NCI-H2081 treated with DMSO at 0.1 percent for 48 hours (cell line): ENCODE measurements at places on chromosomes 3 and 15.

GRCh38 chr15:60618206-60618605 lies 139.3 kb upstream of the ICE2 start:
- DNase-seq = no peak

- no peak for DNase-seq
These were observed 33.8 kb downstream of the PDCD10 start for GRCh38 chr3:167700926-167701325.

DNA sequence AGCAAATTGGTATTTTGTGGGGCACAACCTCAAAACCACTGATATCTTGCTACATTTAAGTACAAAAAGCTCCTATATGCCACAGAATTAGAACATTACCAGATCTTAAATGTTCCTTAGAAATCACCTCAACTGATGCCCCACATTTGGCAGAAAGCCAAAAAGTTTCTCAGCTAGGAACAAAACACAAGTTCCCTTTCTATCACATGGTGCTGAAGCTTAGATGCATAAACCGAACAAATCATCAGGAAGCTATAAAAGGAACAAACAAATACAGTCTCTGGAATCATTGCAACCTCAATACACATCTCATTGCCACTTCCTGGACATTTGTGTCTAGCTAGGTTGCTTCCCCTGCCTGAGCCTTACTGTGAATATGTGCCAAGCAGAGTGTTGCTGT lies 492.6 kb downstream of the LPP start:
- no peak for DNase-seq

- no peak for DNase-seq
These were observed 18.3 kb upstream of the TMEM158 start for GRCh38 chr3:45244356-45244755.

DNA sequence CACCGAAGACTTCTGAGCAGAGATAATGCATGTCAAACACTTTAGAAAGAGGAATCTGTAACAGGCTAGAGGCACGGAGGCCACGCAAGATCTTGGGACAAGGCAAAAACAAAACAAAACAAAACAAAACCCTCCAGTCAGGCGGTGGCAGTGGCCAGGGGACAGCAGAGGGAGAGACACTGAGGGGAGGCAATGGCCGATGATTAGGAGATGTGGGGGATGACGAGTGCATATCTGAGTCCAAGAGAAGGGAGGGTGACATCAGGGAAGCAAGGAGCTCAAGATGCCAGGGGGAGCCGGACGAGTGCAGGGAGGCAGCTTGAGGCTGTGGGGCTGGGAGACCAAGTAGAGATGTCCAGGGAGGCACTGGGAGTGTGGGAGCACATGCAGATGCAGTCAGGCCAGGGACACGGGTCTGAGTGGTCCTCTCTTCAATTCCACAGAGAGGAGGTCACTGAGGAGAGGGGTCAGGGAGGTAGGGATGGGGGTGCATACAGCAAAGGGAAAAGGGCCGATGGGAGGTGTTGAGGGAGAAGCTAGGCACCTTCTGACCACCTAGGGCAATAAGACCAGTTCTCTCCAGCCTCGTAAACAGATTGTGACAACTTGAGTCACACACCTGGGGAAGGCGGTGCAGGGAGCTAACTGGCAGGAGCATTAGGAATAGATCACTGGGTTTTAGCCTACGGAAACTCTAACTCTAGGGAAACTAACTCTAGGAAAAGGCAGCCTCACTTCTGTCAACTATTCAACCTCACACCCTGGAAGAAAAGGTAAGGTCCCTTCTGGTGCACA lies 29.6 kb downstream of the SLCO2A1 start:
- no peak for DNase-seq

GRCh38 chr3:127547761-127548605 lies 42.5 kb downstream of the TPRA1 start:
- no peak for DNase-seq

GRCh38 chr3:126100269-126100633 lies 16.3 kb upstream of the SLC41A3 start:
- no peak for DNase-seq

DNA sequence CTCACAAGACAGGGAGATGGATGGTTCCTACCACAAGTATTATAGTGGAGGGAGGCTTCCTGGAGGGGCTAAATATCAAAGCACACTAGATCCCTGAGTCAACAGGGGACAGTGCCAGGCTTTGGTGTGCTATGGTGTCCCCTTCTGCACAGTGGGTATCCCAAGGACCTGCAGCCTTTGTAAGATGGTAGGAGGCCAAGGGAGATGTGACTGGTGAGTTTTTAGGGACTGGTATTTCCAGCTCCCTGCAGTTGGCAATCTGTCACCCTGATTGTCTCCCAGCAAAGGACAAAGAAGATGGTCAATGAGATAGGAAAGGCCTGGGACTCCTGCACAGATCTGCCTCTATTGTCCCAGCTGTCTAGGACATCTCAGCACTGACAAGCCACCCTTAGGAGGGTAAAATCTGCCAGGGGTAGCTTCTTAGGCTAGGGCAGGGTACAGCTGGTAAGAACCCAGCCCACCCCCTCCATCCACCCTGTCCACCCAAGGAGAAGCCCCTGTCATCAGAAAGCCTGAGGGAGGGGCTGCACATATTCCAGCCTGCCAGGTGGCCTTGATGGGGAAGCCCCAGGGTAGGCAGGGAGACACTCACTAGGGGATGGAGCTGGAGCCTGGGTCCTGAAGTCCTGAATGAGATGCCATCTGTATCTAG lies 631 bp downstream of the CYP1A1 start:
- DNase-seq = no peak

DNA sequence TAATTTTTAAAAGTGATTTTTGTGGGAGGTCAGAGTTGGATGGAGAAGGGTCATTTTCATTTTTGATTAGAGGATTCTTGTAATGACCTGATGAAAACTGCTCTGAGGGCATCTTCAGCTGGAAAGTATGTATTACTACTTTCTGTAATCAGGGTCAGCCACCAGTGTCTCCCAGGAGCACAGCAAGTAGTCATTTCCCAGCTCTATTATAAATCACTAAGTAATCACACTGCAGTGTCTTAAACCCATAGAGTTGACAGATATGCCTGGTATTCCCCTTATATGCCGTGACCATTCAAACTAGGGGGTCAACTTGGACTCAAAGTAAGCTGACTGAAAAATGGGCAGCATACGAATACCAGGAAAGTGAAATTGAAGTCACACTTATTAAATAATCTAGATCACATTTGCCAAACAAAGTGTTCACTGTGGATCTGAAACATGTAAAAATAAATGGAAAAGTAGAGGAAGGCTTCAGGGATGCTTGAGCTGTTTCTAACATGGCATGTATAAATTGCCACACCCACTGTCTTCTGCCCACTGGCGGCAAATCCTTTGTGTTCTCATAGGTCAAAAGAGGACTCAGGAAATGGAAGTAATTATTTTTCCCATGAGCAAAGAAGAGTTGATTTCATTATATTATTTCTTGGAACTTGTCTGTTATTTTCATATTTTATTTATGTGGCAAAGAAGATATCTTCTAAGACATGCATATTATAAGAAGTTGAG lies 105.7 kb downstream of the MBNL1 start:
- DNase-seq = no peak

GRCh38 chr15:95259513-95259912 lies 1028.2 kb downstream of the MCTP2 start:
- DNase-seq = peak; percentile 52

- DNase-seq = no peak
These were observed 331.5 kb upstream of the SLCO3A1 start for GRCh38 chr15:91521996-91522395.

DNA sequence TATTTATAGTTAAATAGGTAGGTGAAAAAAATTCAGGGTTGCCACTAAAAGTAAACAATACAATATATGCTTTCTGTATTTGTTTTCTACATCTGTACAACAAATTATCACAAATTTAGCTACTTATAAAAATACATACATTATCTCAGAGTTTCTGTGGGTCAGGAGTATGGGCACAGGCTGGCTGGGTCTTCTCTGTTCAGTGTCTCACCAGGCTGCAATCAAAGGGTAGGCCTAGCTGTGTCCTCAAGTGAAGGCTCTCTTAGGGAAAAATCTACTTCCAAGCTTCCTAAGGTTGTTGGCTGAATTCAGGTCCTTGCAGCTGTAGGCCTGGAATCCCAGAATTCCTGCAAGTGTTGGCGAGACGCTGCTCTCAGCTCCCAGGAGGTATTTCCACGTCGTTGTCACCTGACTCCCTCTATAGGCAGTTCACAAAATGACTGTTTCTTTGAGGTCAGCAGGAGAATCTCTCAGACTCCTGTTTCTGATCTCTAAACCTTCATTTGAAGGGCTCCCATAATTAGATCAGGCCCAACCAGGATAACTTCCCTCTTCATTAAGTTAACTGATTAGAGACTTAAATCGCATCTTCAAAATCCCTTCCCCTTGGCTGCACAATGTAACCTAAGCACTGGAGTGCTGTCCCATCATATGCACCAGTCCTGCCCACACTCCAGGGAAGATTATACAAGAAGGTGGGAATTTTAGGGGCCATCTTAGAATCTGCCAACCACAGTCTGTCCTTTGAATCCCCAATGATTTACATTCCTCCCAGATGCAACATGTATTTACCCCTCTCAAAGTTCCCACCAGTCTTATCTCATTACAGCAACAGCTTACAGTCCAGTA lies 296.6 kb downstream of the SUCLG2 start:
- peak; percentile 0 for DNase-seq
